Progenitor cell of endocrine pancreas (in vitro differentiated cells): ENCODE measurements at places on chromosomes 3 and 15. TPM values are rescaled to one million over a fixed set of nuclear protein-coding genes. Genes with fewer than 3 reads are reported as not detected.

Gene SMAD6
- 35.5 and 38.9 TPM in 2 replicates for total RNA-seq

DNA sequence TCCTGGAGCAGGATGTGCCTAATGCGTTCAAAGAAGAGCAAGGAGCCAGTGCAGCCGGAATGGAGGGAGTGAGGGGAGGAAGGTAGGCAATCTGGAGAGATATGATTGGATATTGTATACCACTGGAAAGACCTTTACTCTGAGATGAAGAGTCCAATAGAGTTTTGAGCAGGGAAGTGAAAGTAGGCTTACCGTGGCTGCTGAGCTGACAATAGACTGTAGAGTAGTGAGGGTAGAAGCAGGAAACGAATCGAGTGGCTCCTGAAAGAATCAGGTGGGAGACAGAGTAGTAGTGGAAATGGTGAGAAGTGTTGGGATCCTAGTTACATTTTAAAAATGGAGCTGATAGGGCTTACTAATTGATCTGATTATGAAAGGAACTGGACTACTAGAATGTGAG is 51.8 kb upstream of the NUDT16 start:
- no peak for DNase-seq

- DNase-seq: no peak
Measured at GRCh38 chr3:138492980-138493675, 58.7 kb downstream of the ESYT3 start.

GRCh38 chr3:123803521-123803920 is 80.6 kb downstream of the MYLK start:
- DNase-seq: no peak

DNA sequence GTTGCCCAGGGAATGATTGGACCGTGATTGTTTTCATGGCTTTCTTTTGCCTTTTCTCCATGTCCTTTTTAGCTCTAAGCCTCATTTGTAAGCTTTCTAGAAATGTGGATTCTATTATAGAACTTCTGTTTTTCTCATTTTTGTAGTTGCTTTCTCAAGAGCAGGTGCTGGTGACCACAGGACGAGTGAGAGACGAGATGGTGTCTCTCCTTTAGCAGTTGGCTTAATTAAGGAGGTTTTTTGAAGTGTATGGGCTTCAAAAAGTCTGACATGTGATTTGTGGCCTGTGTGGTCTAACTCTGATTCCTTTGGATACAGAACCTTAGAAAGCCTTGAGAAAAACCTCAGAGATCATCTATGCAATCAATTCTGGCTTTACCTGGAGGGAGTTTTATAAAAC is 292.8 kb downstream of the LPP start:
- DNase-seq: no peak
